Esophagus squamous epithelium (tissue), 5 donors: ENCODE measurements at places on chromosomes 12 and 14.

DNA sequence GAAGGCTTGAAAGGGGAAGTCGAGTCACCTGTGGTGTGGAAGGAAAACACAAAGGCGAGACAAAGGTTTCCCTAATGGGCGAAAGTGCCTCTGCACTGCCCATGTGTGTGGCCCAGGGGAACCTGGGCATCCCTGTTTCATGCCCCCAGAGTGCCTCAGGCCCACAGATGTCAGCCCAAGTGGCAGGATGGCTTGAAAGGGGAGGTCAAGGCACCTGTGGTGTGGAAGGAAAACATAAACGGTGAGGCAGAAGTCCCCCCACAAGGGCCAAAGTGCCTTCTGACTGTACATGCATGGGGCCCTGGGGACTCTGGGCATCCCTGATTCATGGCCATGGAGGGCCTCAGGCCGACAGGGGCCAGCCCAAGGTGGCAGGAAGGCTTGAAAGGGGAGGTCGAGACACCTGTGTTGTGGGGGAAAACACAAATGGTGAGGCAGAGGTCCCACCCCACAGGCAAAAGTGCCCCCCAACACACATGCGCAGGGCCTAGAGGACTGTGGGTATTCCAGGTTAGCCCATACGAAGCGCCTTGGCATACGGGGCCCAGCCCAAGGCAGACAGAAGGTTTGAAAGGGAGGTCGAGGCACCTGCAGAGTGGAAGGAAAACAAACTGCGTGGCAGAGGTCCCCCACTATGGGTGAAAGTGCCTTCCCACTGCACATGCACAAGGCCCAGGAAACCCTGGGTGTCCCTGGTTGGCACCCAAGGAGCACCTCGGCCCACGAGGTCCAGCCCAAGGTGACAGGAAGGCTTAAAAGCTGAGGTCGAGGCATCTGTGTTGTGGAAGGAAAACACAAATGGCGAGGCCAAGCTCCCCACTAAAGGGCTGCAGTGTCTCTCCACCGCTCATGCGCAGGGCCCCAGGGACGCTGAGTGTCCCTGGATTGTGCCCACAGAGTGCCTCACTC lies 382.3 kb downstream of the ALG10 start:
- DNase-seq, result no peak

- no peak for DNase-seq
Observed at GRCh38 chr14:93201155-93201704, 5.6 kb downstream of the GON7 start.

DNA sequence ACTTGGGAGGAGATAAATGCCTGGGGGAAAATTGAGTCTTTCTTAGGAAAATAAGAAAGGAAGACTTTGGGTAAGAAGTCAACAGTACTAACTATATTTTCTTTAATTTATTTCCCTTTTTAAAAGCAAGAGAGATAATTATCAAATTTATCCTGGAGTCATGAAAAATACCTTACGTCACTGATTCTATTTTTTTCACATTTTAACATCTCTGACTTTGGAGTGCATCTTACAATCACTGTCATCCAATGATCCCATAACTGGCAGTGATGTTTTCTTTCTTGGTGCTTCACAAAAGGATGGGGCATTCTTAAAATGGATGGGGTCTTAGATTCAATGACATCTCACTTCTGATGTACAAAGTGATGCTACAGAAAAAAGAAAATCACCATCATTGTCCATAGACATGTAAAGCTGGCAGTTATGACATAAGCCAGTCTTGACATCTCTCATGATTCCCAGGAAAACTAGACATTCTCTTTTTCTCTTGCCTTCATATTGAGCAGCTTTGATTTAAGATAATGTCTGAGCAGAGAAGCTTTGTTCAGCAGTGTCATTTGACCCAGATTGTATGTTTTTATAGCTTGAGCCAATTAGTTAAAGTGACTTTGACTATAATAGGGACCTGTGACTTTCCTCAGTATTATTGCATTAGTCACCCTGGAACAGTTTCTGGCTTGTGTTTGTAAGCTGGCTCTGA lies 236.2 kb downstream of the EGLN3 start:
- no peak for DNase-seq

- no peak for DNase-seq
Observed at GRCh38 chr14:33859306-33859705, 91.6 kb downstream of the EGLN3 start.

DNA sequence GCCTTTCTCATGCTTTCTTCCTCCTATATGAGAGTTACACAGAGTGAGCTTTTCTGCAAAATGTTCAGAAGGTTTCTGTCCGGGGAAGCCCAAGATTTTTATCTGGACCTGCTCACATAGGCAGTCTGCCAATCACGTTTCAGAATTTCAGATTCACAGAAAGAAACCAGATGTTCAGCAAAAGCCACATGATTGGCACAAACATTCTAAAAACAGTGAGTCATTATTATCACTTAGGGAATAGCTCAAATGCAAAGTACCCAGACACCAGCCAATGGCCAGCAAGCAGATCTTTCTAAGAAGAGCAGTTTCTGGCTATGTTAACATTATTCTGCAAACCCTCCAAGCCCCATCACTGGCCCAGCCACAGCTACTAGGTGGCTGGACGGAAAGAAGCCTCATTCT lies 1558.5 kb upstream of the TMEM132C start:
- no peak for DNase-seq

GRCh38 chr12:66290716-66291200 lies 11.5 kb upstream of the HELB start:
- DNase-seq, result no peak

- DNase-seq, result no peak
Observed at GRCh38 chr12:52836491-52837412, 2.6 kb upstream of the KRT79 start.

DNA sequence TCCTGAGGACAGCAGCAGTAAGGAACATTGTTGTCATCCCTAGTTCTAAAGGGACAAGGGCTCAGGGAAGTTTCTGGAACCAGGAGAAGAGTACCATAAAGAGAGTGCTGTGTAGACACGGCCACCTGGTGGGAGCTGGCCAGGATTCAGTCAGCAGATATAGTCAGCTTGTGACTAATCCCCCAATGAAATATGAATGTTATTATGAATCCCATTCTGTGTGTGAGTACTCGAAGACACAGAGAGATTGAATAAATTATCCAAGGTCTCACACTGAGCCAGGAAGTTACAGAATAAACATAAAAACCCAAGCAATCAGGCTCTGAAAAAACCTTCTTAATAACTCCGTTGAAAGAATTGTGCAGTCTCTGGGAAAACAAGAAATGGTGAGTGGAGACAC lies 1359.5 kb downstream of the AACS start:
- no peak for DNase-seq

GRCh38 chr12:31558521-31558920 lies 32.4 kb downstream of the DENND5B start:
- DNase-seq, result no peak

DNA sequence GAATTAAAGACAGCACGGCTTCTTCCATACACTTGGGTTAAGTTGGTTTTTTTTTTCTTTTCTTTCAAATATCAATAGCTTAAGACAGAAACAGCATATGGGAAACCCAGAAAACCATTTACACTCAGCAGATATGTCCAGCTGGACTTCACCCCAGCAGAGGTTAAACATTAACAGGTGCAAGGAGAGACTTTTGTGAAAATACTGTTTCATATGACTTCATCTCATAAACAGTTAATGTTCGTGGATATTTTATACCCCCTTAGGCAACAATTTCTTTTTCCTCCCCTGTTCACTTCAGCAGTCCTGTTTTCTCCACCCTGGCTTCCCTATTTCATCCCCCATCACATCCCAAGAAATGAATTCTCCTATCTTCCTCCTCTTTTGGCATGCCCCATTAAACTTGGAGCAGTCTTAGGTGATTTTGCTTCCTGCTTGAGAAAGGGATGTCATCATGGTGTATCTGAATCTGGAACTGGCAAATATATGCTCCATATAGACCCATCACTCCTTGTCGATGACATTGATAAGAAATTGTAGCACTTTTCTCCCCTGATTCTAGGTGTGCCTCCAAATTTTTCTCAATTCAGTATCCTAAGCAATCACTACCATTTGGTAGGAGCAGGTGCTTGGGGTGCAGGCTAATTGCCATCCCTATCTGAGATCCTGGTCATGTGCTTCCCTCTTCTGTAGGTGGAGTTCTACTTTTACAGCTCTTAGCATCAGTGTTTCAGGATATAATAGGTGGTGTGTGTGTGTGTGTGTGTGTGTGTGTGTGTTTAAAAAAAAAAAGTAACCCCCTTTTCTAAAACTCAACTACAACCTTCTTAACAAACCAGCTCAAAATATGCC lies 67.9 kb downstream of the BMP4 start:
- no peak for DNase-seq

GRCh38 chr14:24866067-24866639 lies 183.8 kb downstream of the STXBP6 start:
- no peak for DNase-seq

DNA sequence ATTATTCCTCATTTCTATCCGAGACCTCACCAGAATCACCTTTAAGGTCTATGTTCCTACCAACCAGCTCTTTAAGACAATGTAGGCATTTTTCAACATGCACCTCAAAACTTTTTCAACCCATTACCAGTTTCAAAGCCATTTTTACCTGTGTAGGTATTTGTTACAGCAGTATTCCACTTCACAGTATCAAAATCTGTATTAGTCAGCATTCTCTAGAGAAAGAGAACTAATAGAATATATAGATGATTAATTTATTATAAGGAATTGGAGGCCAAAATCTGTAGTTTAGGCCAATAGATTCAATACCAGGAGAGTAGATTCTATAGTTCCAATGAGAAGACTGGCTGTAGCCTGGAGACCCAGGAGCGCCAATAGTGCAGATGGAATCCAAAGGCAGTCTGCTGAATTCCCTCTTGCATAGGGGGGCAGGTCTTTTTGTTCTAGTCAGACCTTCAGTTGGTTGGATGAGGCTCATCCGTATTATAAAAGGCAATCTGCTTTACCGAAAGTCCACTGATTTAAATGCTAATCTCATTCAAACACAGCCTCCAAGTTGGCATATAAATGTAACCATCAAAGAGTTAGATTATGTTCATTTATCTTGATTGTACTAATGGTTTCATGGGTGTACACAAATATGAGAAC lies 151.6 kb upstream of the SYT1 start:
- DNase-seq, result no peak
